T-helper 17 cell (primary cell): ENCODE measurements at places on chromosomes 7 and 10.

DNA sequence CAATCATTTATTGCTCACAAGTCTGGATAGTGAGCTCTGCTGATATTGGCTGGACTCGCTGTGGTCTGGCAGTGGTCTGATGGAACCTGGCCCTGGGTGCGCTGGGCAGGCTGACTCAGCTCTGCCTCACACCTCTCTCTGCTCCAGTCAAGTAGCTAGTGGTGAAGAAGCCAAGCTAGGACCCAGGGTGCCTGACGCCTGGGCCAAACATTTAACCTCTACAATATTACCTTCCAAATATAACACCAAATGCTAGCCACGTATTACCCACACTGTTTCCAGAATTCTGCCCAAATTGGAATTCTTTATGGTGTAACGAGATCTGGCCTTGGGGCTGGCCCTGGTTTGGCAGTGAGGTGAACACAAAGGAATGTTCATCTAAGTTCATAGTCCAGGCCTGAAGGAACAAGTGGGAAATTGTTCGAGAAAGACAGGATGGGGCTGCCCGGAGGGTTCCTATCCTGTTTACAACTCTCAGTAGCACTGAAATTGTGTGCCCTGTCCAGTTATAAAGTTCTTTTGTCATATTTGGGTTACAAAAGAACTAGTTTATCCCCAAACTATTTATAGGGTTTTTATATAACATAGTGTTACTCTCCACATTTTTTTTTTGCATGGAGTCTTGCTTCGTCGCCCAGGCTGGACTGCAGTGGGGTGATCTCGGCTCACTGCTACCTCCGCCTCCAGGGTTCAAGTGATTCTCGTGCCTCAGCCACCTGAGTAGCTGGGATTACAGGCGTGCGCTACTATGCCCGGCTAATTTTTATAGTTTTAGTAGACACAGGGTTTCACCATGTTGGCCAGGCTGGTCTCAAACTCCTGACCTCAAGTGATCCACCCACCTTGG, 16.3 kb downstream of the OR2AE1 start:
- no peak for DNase-seq

DNA sequence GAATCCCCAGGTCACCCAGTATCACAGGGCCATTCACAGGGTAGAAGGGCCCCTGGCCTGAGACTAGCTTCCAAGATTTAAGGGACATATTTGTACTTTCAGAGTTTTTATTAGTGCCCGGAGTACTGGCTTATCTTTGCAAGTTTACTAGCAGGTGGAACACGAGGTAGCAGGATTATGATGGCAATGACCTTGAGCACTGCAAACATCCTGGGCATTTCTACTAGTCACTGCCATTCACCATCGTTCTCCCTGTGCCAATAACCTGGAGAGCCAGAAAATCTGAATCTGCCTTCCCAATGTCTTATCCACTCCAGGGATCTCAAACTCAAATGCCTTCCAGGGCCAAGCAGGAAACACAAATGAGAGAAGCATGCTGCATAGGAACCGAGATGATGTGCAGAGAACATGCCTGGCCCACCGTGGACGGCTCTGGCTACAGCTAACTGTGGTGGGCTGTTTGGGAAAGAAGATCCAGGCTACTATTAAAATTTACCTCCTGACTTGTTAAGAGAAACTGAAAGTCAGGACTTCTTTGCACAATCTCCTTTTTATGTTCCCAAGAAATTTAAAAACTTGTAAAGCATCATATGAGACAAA, 16.7 kb downstream of the FAM53B start:
- DNase-seq, result no peak

GRCh38 chr7:128867842-128868623, 5.4 kb downstream of the ATP6V1F start:
- no peak for DNase-seq

DNA sequence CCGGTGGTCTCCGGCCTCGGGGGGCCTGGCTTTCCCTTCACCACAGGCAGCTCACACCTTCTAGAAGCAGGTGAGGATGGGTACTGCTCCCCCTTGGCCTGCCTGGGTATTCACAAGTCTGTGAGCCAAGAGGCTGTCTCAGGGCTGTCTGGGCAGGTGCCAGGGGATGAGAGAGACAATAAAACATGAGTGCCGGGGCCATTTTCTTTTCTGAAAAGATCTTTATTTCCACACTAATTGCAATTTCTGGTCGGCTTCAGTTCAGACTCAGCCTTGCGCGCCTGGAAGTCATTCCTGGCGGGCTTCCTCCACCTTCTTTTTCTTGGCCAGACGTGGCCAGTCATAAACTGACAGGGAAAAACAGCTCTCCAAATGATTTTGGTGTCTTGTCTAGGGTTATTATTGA, 171.2 kb downstream of the ARHGAP12 start:
- DNase-seq, result no peak

DNA sequence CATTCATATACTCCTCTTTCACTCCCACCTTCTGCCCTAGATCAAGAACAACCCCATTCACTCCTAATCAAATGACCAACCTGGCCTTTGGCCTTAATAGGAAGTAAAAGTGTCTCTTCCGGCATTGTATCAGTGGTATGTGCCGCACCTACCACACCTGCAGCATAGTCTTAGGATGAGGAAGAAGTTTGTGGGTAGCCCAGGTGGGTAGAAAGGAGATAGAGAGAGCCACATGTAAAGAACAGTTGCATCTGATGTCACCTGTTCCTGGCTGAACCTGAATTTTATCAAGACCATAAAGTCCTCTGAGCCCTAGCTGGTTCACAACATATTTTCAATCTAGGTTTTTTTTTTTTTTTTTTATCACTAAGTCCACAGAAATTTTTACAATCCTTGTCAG, 55.5 kb upstream of the PTPN12 start:
- no peak for DNase-seq

DNA sequence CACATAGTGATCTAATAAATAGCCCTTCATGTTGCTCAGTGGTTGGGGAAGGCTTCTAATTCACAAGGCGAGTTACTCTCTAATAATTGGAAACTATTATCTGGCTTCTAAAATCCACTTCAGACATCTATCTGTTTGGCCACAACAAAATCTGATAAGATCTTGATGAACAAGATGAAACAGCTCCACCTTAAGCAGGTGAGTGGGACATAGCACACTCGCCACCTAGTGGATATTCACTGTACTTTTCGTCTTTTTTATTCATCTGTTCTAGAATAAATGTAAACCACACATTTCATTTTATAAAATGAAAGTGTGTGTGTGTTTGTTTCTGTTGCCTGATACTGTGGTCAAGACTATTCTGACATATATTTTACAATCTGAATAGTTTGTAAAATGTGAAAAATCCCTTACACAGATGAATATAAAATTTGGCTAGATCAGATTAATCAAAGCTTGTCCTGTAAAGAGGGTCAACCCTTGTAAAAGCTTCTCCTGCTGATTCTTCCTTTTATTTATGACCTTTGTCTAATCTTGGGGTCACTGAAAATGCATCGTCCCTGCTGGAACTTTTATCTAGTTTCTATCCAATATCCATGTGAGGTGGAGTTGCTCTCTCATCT, 26.5 kb upstream of the CNTNAP2 start:
- no peak for DNase-seq

DNA sequence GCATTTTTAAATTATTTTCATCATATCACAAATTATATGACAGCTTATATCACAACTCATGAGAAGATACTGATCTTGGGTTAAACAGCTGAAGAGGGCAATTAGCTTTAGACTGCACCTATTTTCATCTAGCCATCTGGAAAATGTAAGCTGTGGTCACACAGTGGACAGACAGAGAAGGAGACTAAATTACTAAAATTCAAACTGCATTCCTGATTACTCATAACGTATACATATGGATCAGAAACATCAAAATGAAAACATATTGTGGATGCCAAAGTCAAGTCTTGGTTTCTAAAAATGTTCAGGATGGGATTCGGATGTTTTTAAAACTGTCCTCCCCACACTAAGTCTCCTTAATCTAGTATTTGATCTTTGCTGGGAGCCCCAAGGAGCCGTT, 6.6 kb downstream of the BBIP1 start:
- DNase-seq, result no peak

GRCh38 chr7:4085937-4086691, 596.0 kb upstream of the FOXK1 start:
- DNase-seq, result no peak

DNA sequence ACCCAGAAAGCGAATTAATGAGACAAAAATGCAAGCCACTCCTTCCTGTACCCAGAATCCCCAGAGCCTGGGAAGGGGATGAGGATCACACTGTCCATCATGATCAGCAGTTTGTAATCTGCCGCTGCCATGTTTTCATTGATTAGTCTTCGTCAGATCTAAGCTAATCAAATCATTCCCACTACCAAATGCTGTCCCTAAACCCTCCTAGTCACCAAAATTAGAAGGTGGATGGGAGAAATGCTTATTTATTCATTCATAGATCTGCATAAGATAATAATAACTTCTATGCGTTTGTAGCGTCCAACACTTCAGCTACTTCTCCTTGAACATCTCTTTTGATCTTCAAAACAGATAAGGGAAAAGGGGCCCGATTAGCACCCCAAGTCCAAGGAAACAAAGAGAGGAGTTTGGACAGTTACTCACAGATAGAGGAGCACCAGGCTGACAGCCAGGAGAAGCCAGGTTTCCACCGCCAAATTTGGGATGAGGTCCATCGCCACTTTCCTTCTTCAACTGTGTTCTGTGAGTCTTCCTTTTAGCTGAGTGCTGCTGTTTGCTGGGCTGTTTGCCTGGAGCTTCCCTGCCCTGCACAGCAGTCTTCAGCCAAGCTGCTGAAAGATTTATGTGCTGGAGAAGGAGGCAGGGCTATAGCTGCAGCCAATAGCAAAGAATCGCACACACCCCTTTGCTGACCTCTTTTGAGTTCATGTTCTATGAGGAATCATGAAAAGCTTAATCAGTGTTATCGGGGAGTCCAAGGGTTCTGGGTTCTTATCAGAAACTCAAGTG, at the start of gene CYP3A5:
TSS of gene CYP3A5 (minus strand) at position 597 of the 792 bp plus-strand sequence. CDS start at position 497, 100 bp downstream.
- no peak for DNase-seq

GRCh38 chr7:36570528-36571189, 153.6 kb downstream of the AOAH start:
- DNase-seq, result no peak

DNA sequence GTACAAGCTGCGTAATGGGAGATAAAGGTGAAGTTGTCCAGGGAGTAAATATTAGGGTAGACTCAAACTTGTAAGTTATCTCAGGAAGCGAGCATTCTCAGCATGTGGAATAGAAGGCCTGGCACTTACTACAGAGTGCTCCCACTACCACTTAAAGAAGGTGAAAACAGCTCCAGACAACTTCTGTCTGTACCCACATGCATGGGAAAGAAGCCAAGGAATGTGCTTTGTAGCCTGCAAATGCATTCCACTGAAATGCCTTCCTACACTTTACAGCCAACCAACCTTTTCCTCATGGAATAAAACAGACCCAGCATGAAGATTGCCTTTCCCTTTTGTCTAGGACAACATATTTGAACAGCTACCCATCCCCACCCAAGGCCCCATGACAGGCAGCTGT, 45.4 kb upstream of the NPSR1 start:
- no peak for DNase-seq
